Osteocyte (in vitro differentiated cells): ENCODE measurements at places on chromosomes 7 and 10.

DNA sequence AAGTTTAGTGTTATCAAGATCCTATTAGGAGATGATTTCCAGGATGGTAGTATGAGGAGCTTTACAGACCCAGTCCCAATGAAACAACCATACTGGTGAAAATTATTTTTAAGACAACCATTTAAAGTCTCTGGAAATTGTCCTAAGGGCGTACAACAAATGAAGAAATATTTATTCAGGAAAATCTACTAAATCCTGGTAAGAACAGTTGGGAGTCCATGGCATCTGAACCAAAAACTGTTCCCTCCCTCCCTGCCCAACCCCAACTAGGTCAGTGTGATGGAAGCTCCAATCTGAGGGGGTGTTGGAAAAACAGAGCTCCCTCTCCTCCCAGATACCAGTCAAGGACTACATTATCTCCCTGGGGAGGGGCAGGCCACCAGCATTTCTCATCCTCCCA is 74.7 kb upstream of the MKLN1 start:
- DNase-seq = no peak
- H3K36me3 ChIP-seq = peaks cover 6% of the 10 kb centered on the region
- H3K4me3 ChIP-seq = no peak overlapping the region

DNA sequence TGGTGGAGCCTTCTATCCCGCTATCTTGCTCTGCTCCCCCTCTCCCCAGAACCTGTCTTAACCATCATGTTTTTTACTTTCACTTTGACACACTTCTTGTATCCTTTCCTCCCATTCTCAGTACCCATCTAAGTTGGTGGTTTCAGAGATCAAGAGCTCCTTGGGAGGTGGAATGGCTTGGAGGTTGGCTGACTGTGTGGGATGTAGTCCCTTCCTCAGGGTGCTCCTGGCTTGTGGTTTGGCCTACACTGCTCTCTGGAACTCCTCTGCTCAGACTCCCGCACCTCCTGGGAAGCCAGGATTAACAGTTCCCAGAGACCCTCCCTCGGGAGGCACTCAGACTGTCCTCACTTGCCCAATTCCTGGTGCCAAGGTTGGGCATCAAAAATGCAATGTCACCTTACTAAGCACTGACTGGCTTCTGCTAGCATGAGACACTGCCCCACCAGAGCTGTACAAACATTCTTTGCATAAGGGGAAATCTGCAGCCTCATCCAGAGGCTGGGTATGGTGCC is 93.1 kb upstream of the NAMPT start:
- no peaks in the 10 kb centered on the region for H3K36me3 ChIP-seq
- DNase-seq = no peak
- H3K27ac ChIP-seq = no peak overlapping the region
- peaks cover 26% of the 10 kb centered on the region for H3K27me3 ChIP-seq
- H3K4me3 ChIP-seq = peak overlapping the region; percentile 39

DNA sequence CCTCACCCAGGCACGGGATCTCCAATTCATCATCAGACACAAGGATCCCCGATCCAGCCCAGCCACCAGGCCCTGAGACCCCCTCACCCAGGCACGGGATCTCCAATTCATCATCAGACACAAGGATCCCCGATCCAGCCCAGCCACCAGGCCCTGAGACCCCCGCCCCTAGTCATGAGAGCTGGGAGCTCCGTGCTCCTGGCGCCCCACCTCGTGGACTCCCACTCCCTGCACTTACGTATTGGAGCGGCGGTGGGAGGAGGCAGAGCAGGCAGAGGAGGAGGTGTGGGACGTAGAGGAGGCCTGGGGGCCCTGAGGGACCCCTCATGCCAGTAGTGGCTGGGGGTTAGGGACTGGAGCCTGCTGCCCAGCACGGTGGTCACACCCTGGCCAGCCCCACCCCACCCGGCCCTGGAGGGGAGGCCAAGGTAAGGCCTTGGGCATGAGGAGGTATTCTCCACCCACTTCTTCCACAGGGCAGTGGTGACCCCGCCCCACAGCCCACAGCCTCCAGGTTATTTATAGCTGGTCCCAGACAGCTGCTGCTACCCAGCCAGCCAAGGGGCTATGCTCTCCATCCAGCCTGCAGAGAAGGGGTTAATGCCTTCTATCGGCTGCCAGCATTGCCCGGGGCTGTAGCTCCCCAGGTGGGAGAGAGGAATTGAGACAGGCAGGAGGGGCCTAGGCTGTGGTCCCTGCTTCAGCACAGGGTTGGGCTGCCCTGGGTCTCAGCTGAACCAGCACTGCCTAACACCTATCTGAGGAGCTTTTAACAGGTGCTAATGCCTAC is 17.6 kb upstream of the CRHR2 start:
- H3K4me1 ChIP-seq = no peaks in the 10 kb centered on the region
- no peak overlapping the region for H3K4me3 ChIP-seq
- H3K27ac ChIP-seq = no peak overlapping the region
- peaks cover 62% of the 10 kb centered on the region for H3K27me3 ChIP-seq
- no peaks in the 10 kb centered on the region for H3K36me3 ChIP-seq

GRCh38 chr7:103140061-103140460 is 8.8 kb downstream of the NAPEPLD start:
- no peaks in the 10 kb centered on the region for H3K27me3 ChIP-seq
- DNase-seq = no peak
- H3K36me3 ChIP-seq = no peaks in the 10 kb centered on the region
- peaks cover 4% of the 10 kb centered on the region for H3K4me1 ChIP-seq
- no peak overlapping the region for H3K4me3 ChIP-seq

DNA sequence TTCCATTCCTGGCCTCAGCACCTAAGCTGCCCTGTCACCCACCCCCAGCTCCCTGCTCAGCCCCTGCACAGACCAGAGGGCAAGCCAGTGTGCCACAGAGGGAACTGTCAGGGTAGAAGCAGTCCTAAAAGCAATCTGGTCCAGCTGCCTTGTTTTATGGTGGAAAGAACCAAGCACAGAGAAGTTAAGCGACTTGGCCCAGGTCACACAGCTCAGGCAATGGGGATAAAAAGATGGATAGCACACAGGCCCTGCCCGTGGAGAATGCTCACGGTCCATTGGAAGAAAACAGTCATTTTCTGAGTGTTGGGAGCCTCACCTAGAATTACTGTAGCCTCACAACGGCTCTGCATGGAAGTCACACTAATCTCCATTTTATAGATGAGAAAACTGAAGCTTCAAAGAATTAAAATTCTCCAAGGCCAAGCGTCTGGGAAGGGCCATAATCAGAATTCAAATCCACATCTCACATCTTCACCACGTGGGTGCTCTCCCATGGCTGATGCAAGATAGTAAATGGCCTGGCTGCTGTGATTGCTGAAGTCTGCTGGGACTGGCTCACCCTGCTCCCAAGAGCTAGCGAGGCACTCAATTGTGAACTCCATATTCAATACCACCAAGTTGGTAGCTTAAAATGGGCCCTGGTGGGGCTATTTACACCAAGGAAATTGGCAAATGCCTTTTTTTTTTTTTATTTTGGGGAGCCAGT is 26.8 kb downstream of the C10orf105 start:
- H3K36me3 ChIP-seq = no peaks in the 10 kb centered on the region
- no peak for DNase-seq
- peaks cover 5% of the 10 kb centered on the region for H3K4me1 ChIP-seq
- peaks cover 9% of the 10 kb centered on the region for H3K27me3 ChIP-seq

- H3K27ac ChIP-seq = no peak overlapping the region
- H3K36me3 ChIP-seq = no peaks in the 10 kb centered on the region
These were observed 24.9 kb downstream of the C10orf120 start for GRCh38 chr10:122674781-122675180.

GRCh38 chr7:132063800-132064199 is 507.4 kb upstream of the PODXL start:
- DNase-seq = peak; percentile 79
- H3K27me3 ChIP-seq = no peaks in the 10 kb centered on the region
- H3K4me1 ChIP-seq = peaks cover 32% of the 10 kb centered on the region
- H3K27ac ChIP-seq = no peak overlapping the region

GRCh38 chr10:48678041-48678440 is 6.6 kb upstream of the WDFY4 start:
- no peak overlapping the region for H3K27ac ChIP-seq
- H3K27me3 ChIP-seq = peaks cover 16% of the 10 kb centered on the region
- H3K36me3 ChIP-seq = peaks cover 1% of the 10 kb centered on the region
- DNase-seq = no peak
- no peak overlapping the region for H3K4me3 ChIP-seq

DNA sequence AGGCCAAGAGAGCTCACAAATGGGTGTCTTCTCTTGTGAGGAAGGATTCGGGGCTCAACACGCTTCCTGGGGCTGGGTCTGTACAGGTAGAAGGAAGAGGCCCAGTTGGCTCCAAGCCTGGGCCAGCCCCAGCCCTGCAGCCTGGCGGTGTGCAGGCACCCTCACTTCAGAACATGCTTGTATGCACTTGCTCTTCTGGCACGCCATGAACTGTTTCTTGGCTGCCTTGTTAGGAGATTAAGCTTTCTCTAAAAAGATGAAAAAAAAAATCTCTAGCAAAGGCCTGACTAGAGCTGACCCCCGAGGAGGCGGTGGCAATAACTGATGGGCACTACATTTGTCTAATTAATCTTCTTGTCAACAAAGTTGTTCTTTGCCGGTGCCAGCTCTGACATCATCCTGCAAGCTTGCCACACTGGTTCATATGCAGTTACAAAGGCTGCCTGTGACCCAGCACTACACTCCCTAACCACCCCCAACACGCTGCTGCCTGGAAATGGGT is 94.7 kb downstream of the WDR11 start:
- H3K4me1 ChIP-seq = peaks cover 20% of the 10 kb centered on the region
- peaks cover 4% of the 10 kb centered on the region for H3K27me3 ChIP-seq
- no peak for DNase-seq
- H3K4me3 ChIP-seq = no peak overlapping the region

GRCh38 chr10:71795248-71795647 is 21.9 kb upstream of the VSIR start:
- DNase-seq = no peak
- H3K36me3 ChIP-seq = no peaks in the 10 kb centered on the region
- no peak overlapping the region for H3K4me3 ChIP-seq

DNA sequence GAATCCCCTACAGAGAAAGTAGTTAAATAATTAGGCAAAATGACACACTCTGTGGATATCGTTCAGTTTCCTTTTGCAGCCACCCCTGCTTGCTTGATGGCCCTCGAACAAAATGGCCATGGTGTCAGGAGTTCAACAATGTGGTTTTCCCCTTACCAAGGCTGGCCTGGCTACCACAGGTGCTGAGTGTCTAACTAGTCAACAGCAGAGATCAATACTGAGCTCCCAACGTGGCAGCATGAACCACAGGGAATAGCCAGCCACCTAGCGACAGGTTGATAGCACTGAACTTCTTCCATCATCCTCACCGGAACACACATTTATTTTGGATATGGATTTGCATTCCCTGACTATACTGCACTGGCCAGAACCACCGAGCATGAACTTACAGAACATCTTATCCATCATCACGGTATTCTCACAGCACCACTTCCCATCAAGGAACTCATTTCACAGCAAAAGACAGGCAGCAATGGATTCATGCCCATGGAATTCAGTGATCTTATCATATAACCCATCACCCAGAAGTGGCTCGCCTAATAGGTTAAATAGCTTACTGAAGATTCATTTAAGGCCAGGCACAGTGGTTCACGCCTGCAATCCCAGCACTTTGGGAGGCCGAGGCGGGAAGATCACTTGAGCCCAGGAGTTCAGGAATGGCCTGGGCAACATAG is 6.3 kb downstream of the C10orf67 start:
- no peaks in the 10 kb centered on the region for H3K36me3 ChIP-seq
- no peak overlapping the region for H3K27ac ChIP-seq
- H3K4me3 ChIP-seq = no peak overlapping the region
- H3K27me3 ChIP-seq = no peaks in the 10 kb centered on the region

- H3K27me3 ChIP-seq = no peaks in the 10 kb centered on the region
- H3K4me3 ChIP-seq = no peak overlapping the region
- H3K36me3 ChIP-seq = peaks cover 29% of the 10 kb centered on the region
- H3K4me1 ChIP-seq = no peaks in the 10 kb centered on the region
- DNase-seq = no peak
- no peak overlapping the region for H3K27ac ChIP-seq
These were observed 25.7 kb downstream of the SUV39H2 start for GRCh38 chr10:14904316-14904732.

DNA sequence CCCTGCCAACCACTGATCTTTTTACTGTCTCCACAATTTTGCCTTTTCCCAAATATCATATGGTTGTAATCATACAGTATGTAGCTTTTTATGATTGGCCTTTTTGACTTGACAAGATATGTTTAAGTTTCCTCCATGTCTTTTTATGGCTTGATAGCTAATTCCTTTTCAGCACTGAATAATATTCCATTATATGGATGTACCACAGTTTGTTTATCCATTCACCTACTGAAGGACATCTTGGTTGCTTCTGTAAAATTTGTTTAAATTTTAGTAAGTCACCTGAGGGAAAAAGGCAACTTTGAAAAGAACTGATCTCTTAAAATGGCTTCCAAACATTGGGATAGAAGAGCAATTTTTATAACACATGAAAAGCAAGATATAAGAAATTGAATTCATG is 43.5 kb downstream of the ATRNL1 start:
- H3K4me3 ChIP-seq = no peak overlapping the region
- H3K27me3 ChIP-seq = no peaks in the 10 kb centered on the region
- peaks cover 4% of the 10 kb centered on the region for H3K36me3 ChIP-seq
- H3K27ac ChIP-seq = no peak overlapping the region
- no peak for DNase-seq
- H3K4me1 ChIP-seq = no peaks in the 10 kb centered on the region
